ENCODE measurements at places on chromosomes 4 and X.

DNA sequence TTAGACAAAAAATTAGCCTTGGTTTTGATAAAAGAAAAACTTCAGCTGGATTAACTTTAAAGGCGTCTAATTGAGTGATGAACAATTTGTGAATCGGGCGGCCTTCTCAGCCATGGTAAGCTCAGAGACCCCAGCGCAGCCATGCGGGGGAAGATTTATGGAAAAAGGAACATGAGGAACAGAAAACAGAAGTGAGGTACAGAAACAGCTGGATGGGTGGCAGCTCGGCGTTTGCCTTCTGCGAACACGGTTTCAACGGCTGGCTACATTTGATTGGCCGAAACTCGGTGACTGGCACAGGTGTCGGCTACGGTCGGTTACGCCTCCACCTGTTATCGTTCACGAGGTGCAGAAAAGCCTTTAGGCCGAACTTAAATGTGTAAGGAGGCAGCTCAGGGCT lies 401.4 kb upstream of the FAT1 start:
- no peak for DNase-seq

DNA sequence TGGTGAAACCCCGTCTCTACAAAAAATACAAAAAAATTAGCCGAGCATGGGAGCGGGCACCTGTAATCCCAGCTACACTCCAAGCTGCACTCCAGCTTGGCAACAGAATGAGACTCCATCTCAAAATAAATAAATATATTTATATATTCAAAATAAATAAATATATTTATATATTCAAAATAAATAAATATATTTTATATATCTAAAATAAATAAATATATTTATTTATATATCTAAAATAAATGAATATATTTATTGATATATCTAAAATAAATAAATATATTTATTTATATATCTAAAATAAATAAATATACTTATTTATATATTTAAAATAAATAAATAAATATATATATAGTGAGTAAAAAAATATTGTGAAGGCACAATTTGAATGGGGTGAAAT lies 63.4 kb upstream of the EXOC1L start:
- no peak for DNase-seq

DNA sequence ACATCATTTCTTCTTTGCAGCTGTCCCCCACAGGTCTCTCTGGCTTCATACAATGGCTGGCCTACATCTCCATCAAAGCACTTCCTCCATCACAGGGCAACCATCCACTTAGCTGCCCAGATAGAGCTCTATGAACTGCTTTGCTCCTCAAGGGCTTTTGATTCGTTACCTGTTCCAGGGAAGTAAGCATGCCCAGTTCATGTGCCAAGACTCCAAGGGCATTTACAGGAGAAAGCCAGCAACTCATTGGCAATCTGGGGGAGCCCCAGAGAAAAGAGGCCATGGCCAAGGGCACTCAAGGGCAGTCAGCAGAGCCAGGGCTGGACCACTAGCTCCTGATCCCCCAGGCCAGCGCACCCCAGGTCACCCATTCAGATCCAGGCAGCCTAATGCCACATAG lies 24.5 kb upstream of the ZNF185 start:
- no peak for DNase-seq

DNA sequence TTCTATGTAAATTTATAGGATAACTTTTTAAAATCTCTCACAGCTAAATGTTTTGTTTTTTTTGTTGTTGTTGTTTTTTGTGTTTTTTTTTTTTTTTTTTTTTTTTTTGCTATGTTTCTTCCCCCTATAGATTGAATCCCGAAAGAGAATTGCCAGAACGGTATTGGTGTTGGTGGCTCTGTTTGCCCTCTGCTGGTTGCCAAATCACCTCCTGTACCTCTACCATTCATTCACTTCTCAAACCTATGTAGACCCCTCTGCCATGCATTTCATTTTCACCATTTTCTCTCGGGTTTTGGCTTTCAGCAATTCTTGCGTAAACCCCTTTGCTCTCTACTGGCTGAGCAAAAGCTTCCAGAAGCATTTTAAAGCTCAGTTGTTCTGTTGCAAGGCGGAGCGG lies 4.1 kb downstream of the BRS3 start:
- DNase-seq, result no peak

DNA sequence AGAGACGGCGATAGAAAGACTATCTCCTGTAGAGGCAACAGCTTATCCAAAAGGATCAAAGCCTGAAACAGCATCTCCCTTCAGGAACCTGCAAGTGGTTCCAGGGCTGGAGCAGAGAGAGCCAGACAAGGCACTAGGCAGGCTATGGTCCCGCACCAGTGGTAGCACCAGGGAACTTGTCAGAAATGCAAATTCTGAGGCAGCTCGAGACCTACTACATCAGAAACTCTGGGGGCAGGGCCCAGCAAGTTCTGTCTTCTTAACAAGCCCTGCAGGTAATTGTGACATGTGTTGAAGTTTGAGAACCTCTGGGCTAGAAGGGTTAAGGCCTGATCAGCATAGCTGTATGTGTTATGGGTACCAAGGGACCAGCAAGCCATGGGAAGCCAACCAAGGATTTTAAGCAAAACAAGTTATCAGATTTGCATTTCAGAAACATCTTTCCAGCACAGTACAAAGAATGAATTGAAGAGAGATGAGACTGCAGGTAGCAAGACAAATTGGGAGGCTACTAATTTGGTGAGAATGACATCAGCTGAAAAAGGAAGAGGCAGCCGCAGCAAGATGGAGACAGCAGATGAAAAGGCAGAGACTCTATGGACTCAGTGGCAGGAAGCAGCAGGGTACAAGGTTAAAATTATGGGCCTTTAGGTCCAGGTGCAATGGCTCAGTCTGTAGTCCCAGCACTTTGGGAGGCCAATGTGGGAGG lies 139.7 kb downstream of the TSPAN5 start:
- DNase-seq, result no peak

GRCh38 chr4:153773236-153773690 lies 13.4 kb upstream of the RNF175 start:
- DNase-seq, result no peak

- DNase-seq, result no peak
Observed at GRCh38 chr4:168441412-168441811, 38.9 kb downstream of the DDX60L start.

DNA sequence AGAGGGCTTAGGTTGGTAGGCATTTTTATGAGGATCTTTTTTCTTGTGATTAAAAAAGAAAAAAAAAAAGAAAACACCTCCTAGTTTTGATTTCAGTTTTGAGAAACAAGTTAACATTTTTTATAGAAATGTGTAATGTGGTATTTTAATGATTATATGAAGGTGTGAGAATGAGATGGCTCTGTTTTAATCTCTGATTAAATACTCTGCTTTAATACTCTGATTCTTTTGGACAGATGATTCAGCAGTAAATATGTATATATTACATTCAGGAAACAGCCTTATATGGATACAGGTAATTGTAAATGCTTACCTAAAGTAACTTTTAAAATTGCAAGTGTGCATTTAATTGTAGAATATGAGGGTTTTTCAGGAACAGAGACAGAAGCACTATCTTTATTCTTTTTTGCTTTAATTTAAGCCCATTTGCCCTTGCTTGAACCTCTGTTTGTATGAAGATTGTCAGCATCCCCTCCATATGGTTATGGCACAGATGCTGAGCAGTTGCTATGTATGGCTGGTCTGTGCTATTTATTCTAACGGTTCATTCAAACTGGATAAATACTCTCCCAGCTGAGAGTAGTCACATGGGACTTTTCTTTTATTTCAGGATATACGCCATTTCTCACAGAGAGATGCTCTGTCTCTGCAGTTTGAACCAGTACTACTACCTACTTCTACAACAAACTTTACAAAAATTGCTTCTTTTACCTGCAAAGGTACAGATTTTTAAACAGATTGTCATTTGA lies 101.0 kb upstream of the TLR2 start:
- no peak for DNase-seq

- no peak for DNase-seq
Observed at GRCh38 chr4:123340381-123340701, 56.3 kb upstream of the SPRY1 start.

- no peak for DNase-seq
Observed at GRCh38 chrX:131330735-131331134, 41.6 kb upstream of the IGSF1 start.

DNA sequence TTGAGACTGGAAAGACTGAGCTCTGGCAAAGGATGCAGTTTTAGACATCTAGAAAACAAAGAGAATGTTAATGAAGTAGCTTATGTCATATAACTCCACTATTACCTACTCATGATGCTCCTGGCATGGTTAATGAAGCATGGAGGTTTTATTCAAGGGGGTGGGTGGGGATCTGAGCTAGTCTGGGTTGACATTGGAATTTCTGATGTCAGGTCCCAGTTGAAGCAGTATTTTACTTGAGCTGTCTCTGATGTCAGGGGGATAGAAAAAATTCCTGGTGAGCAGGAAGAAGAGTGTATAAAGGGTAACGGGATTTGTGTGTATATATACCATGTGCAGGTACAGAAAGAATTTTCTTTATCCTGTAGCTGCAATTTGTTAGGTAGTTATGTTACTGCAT lies 102.0 kb downstream of the ELOVL6 start:
- no peak for DNase-seq

- no peak for DNase-seq
Observed at GRCh38 chr4:57875829-57876392, 765.7 kb upstream of the IGFBP7 start.

- DNase-seq, result no peak
Observed at GRCh38 chrX:88886908-88887307, 139.9 kb downstream of the CPXCR1 start.

DNA sequence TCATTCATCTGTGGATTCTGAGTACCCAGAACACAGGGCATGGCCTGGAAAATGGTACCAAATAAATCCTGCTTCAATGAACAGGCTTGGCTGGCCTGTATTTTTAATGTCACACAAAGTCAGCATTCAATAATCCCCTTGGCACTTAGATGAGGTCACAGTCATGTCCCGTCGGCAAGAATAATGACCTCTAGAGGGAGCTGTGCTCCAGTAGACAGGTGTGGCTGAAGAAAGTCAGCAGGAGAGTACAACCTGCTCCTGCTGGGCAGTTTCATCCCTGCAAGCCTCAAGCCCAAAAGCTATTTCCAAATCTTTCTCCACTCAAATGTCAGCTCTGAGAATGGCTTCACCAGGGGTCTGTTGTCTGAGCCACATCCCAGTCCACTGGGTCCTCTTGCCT lies 404.0 kb upstream of the F9 start:
- DNase-seq, result no peak

All from NK-92 treated with Interleukin-12 subunit alpha and Interleukin-12 subunit beta, amount 100 ng/mL, for 24 hours (cell line).